ENCODE measurements at places on chromosomes 1 and 21.

GRCh38 chr1:79074975-79075374 is 68.4 kb upstream of the ADGRL4 start:
- no peak for DNase-seq

- DNase-seq: no peak
These were observed 26.4 kb upstream of the ARHGEF10L start for GRCh38 chr1:17513131-17513530.

DNA sequence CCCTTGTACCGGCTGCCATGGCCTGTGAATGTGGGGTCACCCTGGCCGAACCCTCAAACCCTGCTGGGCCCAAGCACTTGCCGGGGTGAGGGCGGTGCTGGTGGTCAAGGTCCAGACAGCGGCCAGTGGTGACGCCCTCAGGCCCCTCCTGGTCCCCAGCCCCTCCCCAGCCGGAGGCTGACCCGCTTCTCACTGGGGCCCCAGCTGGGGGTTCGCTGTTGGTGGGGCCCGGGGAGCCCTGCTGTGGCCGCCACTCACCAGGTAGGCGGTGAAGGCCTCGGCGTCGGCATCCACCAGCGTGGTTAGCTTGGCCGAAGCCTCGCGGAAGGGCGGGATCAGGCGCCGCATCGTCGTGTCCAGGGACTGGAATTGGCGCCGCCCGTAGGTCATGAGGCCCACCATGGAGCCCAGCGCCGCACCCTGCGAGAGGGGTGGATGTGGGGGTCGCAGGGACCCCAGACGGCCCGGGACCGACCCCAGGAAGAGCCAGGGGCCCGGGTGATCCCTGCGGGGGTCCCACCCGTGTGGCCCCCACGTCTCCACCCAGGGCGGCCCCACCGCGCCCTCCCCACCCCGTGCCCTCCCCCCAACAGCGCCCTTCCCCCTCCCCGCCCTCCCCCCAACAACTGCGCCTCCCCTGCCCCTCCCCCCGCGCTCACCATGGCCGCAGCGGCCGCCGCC is 10.1 kb downstream of the FTCD start:
- DNase-seq: no peak

GRCh38 chr1:234326497-234327366 is 46.5 kb upstream of the COA6 start:
- DNase-seq: peak; percentile 74

- no peak for DNase-seq
These were observed 5.1 kb downstream of the IFFO2 start for GRCh38 chr1:18951416-18951815.

DNA sequence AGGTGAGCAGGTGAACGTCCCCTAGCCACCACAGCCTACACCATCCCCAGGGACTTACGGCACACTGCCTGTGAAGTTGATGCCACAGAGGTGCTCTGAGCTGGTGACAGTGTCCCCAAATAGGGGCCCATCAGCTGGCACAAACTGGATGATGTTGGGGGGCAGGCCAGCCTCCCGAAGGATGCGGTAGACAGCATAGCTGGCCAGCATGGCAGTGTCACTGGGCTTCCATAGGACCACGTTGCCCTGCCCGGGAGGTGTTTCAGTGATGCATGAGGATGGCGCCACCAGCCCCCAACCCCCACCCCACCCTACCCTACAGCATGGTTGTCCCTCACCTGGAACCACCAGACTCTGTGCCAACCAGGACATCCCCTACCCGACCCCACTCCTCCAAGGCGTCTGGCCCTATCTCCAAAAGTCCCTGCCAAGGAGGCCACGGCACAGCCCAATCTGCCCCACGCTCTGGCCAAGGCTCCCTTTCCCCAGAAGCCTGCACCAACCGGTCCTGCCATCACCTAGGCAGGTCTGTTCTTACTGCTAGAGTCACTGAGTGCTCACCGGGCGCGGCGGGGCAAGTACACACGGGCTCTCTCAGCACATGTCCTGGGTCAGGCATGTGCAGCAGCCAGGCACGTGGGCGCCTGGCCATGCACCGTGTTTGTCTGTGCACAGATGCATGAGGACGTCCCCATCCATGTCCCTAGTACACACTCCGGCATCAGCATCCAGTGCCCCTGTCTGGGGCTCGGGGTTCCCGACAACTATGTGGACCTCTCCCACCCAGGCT is 20.5 kb downstream of the ALDH4A1 start:
- DNase-seq: no peak

DNA sequence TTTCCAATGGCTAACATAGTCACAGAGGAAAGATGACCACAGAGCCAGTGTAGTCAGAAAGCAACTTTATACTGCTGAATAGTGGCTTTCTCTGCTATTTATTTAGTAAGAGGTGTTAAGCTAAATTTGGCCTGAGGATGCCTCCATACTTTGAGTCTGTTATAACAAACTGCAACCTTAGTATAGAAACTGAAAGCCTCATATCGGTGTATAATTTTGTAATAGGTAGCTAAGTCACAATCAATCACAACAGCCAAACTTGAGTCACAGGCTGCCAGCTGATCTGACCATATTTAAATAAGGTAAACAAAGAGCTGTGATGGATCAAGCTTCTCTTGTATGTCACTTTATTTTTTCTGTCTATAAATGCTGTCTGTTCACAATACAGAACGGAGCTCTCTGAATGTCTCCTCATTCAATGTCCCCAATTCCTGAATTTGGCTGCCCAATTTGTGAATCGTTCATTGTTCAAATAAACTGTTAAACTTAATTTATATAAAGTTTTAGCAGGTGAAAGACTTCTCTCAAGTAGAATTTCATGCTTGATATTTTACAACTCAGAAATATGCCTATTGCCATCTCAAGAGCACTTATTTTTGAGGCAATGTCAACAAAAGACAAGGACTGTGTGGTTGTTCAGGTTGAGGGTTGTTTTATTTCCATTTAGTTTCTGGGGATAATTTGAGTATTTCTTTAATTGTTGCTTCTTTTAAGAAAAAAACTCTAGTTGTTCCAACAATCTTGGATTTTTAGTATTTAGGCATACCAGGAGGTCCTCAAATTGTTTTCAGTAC is 339.7 kb upstream of the B3GALT2 start:
- DNase-seq: peak; percentile 19

- DNase-seq: no peak
These were observed 20.6 kb downstream of the ADORA1 start for GRCh38 chr1:203148127-203148526.

DNA sequence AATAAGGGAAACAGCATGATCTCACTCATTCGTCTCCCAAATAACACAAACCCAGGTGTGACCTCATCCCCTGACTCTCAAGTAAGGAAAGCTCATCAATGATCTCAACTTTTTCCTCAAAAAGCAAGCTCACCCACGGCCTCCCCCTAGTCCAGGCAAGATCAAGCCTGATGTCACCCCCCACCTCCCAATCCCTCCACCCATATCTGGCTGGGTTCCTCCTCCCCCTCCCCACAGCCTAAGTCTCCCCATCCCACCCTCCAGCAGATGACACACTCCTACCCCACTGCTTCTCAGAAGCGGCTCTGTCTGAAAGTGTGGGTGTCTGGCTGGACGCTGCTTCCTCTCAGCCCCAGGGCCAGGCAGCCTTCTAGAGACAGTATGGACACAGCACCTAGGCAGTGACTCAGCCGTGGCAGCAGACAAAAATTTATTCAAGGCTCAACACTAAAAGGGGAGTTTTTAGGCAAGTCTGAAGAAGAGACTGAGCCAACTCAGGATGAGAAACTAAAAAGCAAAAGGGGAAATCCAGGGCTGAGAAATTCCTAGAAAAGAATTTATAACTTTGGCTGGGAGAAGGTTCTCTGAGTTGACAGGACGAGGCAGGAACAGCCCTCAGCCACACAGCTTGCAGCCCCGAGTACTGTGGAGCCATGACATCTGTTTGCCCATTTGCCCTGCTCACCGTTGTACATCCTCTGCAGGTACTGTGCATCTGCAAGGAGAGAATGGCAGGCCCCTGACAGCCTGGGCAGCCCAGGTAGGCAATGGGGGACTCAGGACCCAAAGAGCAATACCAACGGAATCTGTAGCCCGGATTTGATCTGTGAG is 81.6 kb upstream of the LRRC8D start:
- DNase-seq: peak; percentile 77

GRCh38 chr1:31785020-31785946 is 21.1 kb upstream of the ADGRB2 start:
- no peak for DNase-seq

DNA sequence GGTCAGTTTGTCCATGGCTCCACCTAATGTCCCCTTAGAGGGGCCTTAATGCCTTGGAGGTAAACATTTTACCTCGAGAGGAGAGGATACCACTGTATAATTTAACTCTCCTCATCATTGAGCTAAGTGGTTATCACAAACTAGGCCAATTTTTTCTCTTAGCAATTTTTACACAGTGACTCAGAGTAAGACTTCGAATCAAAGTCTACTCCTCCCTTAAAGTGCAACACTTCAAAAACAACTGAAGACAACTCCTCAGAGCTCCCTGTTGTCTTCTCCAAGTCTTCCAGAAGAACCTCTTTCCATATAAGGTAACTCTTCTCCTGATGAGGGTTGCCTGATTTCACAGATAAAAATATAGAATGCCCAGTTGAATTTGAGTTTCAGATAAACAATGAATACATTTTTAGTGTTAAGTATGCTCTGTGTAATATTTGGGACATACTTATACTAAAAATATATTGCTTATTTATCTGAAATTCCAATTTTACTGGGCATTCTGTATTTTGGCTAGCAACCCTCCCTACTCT is 4.9 kb upstream of the PTGFRN start:
- no peak for DNase-seq

DNA sequence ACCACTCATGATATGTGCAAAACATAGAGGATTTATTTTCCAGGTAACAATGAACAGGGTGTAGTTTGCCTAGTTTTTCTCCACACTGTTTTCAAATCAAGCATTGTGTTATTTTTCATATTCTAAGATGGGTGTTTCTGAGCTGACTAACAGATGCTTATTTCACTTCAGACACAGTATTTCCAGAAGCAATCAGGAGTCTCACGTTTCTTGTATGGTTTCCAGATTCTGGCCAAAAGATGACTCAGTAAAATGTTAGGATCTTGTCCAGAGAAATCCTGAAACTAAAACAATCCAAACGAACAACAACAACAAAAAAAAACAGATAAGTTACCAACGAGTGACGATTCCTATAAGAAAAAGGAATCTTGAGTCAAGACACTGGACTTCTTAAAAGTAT is 5.3 kb downstream of the UTS2 start:
- DNase-seq: no peak

- DNase-seq: no peak
These were observed 199.1 kb downstream of the HIVEP3 start for GRCh38 chr1:41719590-41719989.

- DNase-seq: no peak
These were observed 63.1 kb downstream of the NIBAN1 start for GRCh38 chr1:184911103-184911745.

Data from CD4-positive, alpha-beta T cell treated with Interleukin-2 at 100 ng/mL for 4 hours (primary cell).